Bladder microvascular endothelial cell (primary cell): ENCODE measurements at places on chromosomes 1 and 21. TPM values are rescaled to one million over a fixed set of nuclear protein-coding genes. Genes with fewer than 3 reads are reported as not detected.

TGFBR3 gene
- total RNA-seq, result 13.9 and 22.3 TPM in 2 replicates

EXOSC10 gene
- total RNA-seq, result 42.3 and 72.1 TPM in 2 replicates

MLLT11 gene
- 1.1 and 2.0 TPM in 2 replicates for total RNA-seq

NHLH1 gene
- 0.06 TPM in 1 of 2 replicates, not detected in the other for total RNA-seq

LCE2B gene
- total RNA-seq, result not detected in 2 replicates

S100A8 gene
- total RNA-seq, result not detected in 2 replicates

IFI44 gene
- total RNA-seq, result 13.9 and 22.8 TPM in 2 replicates

SYT14 gene
- total RNA-seq, result 0.32 and 1.1 TPM in 2 replicates

AQP10 gene
- not detected in 2 replicates for total RNA-seq

RNU1-4 gene
- total RNA-seq, result 509 and 6,751 TPM in 2 replicates

STUM gene
- under 0.01 and 0.57 TPM in 2 replicates for total RNA-seq

OSCP1 gene
- 3.3 and 3.7 TPM in 2 replicates for total RNA-seq

B3GALT5 gene
- total RNA-seq, result under 0.01 and 0.06 TPM in 2 replicates

PLA2G2D gene
- total RNA-seq, result not detected in 2 replicates

CD1D gene
- under 0.01 TPM in 1 of 2 replicates, not detected in the other for total RNA-seq

CELA3B gene
- total RNA-seq, result not detected in 2 replicates

MNDA gene
- not detected in 2 replicates for total RNA-seq

TLCD4 gene
- total RNA-seq, result 0.13 and 0.16 TPM in 2 replicates

GJA5 gene
- 0.32 and 0.76 TPM in 2 replicates for total RNA-seq

FABP3 gene
- total RNA-seq, result 0.57 and 5.5 TPM in 2 replicates

CHODL gene
- total RNA-seq, result 0.06 and 0.16 TPM in 2 replicates

EDN2 gene
- total RNA-seq, result not detected in 2 replicates

CORT gene
- 1.5 TPM in 1 of 2 replicates, not detected in the other for total RNA-seq

BARHL2 gene
- under 0.01 TPM in 1 of 2 replicates, not detected in the other for total RNA-seq

MROH7 gene
- under 0.01 TPM in 1 of 2 replicates, not detected in the other for total RNA-seq

RNU1-1 gene
- 509 and 6,751 TPM in 2 replicates for total RNA-seq

DAB1 gene
- not detected in 2 replicates for total RNA-seq

IQCC gene
- total RNA-seq, result 1.1 and 1.8 TPM in 2 replicates

CLEC20A gene
- not detected in 2 replicates for total RNA-seq

OLFML3 gene
- 1.6 and 18.5 TPM in 2 replicates for total RNA-seq

PEAR1 gene
- 11.0 and 35.0 TPM in 2 replicates for total RNA-seq

KRTAP21-3 gene
- total RNA-seq, result not detected in 2 replicates

CACNA1S gene
- not detected in 2 replicates for total RNA-seq

KCNJ6 gene
- total RNA-seq, result under 0.01 TPM in 1 of 2 replicates, not detected in the other

RHEX gene
- total RNA-seq, result not detected in 2 replicates

PCAT6 gene
- total RNA-seq, result not detected in 2 replicates

OR2T11 gene
- total RNA-seq, result not detected in 2 replicates

OR2L13 gene
- not detected in 2 replicates for total RNA-seq

LMOD1 gene
- under 0.01 and 0.32 TPM in 2 replicates for total RNA-seq

RGS18 gene
- not detected in 2 replicates for total RNA-seq

FCGR2B gene
- total RNA-seq, result not detected in 2 replicates

PTGER3 gene
- 0.16 TPM in 1 of 2 replicates, not detected in the other for total RNA-seq

PTPN7 gene
- total RNA-seq, result 0.13 and 0.49 TPM in 2 replicates

ANGPTL7 gene
- 0.16 TPM in 1 of 2 replicates, not detected in the other for total RNA-seq

LIN28A gene
- total RNA-seq, result not detected in 2 replicates

NME7 gene
- total RNA-seq, result 10.8 and 14.7 TPM in 2 replicates

DIPK1A gene
- total RNA-seq, result 0.25 and 0.32 TPM in 2 replicates

FAM43B gene
- total RNA-seq, result 0.06 TPM in 1 of 2 replicates, not detected in the other

GPR25 gene
- total RNA-seq, result not detected in 2 replicates

IVL gene
- not detected in 2 replicates for total RNA-seq

ZNF648 gene
- total RNA-seq, result not detected in 2 replicates

NUP210L gene
- 0.06 and 0.16 TPM in 2 replicates for total RNA-seq
